ENCODE measurements at places on chromosomes 13 and 19.

- peak; percentile 79 for DNase-seq
Measured at GRCh38 chr13:102555914-102556553, 40.8 kb upstream of the TPP2 start.

DNA sequence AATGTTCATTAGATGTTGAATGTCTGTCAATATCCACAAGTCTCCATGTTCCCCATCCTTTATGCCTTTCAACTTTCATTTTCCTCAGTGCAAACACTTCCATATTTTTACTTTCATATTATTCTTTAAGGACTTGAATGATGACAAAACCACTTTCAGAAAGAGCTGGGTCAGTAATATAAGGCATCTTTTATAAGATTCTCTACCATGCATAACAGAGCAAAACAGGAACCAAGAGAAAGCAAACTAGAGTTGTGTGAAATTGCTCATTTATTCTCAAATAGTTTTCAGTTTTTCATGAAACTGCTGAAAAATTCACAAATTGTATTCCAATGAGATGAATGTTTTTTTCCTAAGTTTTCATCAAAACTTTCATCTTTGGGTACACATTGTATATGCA is 1247.6 kb downstream of the PCDH17 start:
- DNase-seq: no peak

GRCh38 chr13:25352806-25353205 is 19.0 kb upstream of the ATP8A2 start:
- no peak for DNase-seq

GRCh38 chr13:98487016-98487415 is 89.9 kb downstream of the STK24 start:
- DNase-seq: no peak

DNA sequence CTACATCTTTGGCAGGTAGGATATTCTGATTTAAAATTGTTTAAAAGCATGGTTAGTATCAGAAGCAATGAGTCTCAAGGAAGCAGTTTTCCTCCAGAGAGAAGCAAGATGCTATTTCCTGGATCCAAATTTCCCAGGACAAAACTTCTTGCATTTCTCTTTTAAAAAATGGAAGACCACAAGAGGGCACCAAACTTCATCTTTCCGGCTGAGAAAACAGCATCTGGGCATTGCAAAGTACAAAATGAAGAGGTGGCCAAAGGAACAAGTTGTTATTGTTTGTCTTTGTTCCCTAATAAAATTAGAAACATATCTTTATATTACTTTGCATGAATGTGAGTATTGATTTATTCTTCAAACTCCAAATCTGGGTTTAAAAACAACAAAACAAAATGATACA is 60.0 kb upstream of the LRCH1 start:
- DNase-seq: peak; percentile 77

GRCh38 chr19:11092181-11092538 is 2.9 kb downstream of the LDLR start:
- DNase-seq: no peak

DNA sequence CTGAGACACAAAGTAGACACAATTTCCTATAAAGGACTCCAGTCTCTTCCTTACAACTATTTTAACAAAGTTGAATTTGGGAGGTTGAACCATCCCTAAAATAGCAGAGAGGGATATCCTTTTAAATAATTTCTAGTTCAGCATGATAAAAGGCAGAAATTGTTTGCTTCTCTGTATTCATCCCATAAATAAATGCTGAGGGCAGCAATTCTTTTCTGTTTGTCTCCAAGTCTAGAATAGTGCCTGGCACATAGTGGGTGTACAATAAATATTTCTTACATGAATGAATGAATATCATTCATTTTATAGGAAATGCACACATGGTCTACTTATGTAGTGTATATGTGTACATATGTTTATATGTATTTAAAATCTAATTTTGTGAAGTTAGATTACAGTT is 12.3 kb downstream of the COL4A1 start:
- DNase-seq: no peak

Data from cerebellar cortex (tissue), 1 donor.